PC-9 (cell line): ENCODE measurements at places on chromosomes 1 and 21. TPM values are rescaled to one million over a fixed set of nuclear protein-coding genes. Genes with fewer than 3 reads are reported as not detected.

- no peaks in the 10 kb centered on the region for H3K27me3 ChIP-seq
- H3K36me3 ChIP-seq: no peaks in the 10 kb centered on the region
- no peak for DNase-seq
- H3K27ac ChIP-seq: no peak overlapping the region
- no peak overlapping the region for H3K4me3 ChIP-seq
Observed at GRCh38 chr1:222331340-222331739, 216.6 kb downstream of the HHIPL2 start.

- H3K36me3 ChIP-seq: no peaks in the 10 kb centered on the region
- H3K27ac ChIP-seq: peak overlapping the region; percentile 10; the same call in 1 of the 2 replicates
- 0 out of 2 replicates have a peak, but pooled peaks cover 4% of the 10 kb centered on the region for H3K4me1 ChIP-seq
- no peak overlapping the region for H3K4me3 ChIP-seq
- DNase-seq: no peak
Observed at GRCh38 chr1:235411489-235412486, 44.6 kb downstream of the TBCE start.

RNU1-1 gene
- 1,333 and 3,235 TPM in 2 replicates for total RNA-seq

- H3K4me3 ChIP-seq: no peak overlapping the region
- no peak for DNase-seq
- H3K4me1 ChIP-seq: peaks cover 6% of the 10 kb centered on the region
- no peaks in the 10 kb centered on the region for H3K36me3 ChIP-seq
- no peak overlapping the region for H3K27ac ChIP-seq
Observed at GRCh38 chr1:63318201-63318979, 4.0 kb upstream of the FOXD3 start.

- H3K27ac ChIP-seq: no peak overlapping the region
- no peak overlapping the region for H3K4me3 ChIP-seq
- no peaks in the 10 kb centered on the region for H3K4me1 ChIP-seq
- H3K36me3 ChIP-seq: no peaks in the 10 kb centered on the region
- no peak for DNase-seq
- no peaks in the 10 kb centered on the region for H3K27me3 ChIP-seq
Observed at GRCh38 chr1:233554037-233554436, 59.9 kb upstream of the KCNK1 start.

- no peaks in the 10 kb centered on the region for H3K4me1 ChIP-seq
- H3K27ac ChIP-seq: no peak overlapping the region
- H3K36me3 ChIP-seq: no peaks in the 10 kb centered on the region; the same call in 1 of the 2 replicates
Observed at GRCh38 chr21:46112725-46113215, 14.9 kb downstream of the COL6A2 start.

DNA sequence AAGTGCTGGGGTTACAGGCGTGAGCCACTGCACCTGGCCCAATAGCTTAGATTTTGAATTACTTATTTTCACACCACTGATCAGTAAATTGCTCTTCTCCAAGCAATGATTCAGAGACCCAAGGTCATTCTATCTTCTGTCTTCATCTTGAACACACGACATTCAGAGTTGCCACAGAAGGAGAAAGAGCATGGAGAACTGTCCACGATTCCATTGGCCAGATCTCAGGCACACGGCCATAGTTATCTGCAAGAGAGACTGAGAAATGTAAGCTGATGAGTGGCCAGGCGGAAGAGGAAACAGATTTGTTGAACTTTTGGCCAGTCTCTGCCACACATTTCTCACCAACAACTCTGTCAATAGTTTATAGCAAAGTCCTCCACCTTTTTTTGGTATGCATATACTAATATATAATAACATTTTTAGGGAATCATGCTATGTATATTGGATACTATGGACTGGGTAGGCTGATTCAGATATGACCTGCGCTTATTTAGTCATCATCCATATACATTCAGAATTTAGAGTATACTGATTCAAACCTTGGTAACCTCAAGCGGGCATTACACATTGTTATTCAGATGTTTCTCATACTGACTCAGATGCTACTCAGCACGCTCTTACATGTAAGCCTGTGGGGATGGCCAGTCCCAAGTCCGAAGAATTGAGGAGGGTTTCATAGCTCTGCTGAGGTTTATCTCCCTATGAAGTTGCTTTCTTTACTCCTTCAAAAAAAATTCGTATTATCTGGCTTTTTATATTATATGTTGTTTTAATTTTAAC lies 25.5 kb upstream of the CAP1 start:
- H3K27ac ChIP-seq: peak overlapping the region; percentile 58
- H3K4me3 ChIP-seq: no peak overlapping the region
- no peak for DNase-seq
- no peaks in the 10 kb centered on the region for H3K36me3 ChIP-seq
- H3K4me1 ChIP-seq: peaks cover 21% of the 10 kb centered on the region
- no peaks in the 10 kb centered on the region for H3K27me3 ChIP-seq

PAPPA2 gene
- 0.50 TPM in 1 of 2 replicates, not detected in the other for total RNA-seq

ADAMTSL4 gene
- total RNA-seq: 67.9 and 76.7 TPM in 2 replicates

GRCh38 chr1:111483166-111483565 lies 9.4 kb downstream of the C1orf162 start:
- H3K4me1 ChIP-seq: peaks cover 12% of the 10 kb centered on the region; the same call in 1 of the 2 replicates
- no peak overlapping the region for H3K27ac ChIP-seq
- DNase-seq: no peak
- H3K27me3 ChIP-seq: no peaks in the 10 kb centered on the region

GRCh38 chr1:78069784-78070183 lies 24.0 kb downstream of the GIPC2 start:
- no peaks in the 10 kb centered on the region for H3K27me3 ChIP-seq
- peaks cover 18% of the 10 kb centered on the region; the same call in 1 of the 2 replicates for H3K4me1 ChIP-seq
- no peaks in the 10 kb centered on the region for H3K36me3 ChIP-seq
- no peak overlapping the region for H3K27ac ChIP-seq

CRB1 gene
- total RNA-seq: 0.18 TPM in 1 of 2 replicates, not detected in the other

DMBX1 gene
- total RNA-seq: 0.79 and 1.0 TPM in 2 replicates
